ENCODE measurements at places on chromosomes 13 and 19.
A peak's percentile ranks its signal among the peaks of the same experiment; 100 is the strongest.

DNA sequence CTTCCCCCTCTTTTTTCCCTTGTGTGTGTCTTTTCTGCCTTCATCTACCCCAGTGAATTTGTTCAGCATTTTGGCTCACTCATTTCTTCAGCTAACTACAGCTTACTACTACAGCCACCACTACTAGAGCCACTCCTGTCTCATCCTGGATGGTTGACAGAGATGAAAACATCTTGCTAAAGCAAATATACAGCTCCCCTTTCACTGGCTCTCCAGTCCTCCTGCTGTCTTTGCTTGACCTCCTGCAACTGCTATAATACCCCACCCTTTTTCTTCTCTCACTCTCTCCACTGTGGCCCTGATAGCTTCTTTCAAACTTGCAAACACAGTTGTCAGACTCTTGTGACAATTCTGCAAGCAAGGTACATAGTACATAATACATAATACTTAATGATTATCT lies 523.6 kb downstream of the DCT start:
- DNase-seq: no peak

DNA sequence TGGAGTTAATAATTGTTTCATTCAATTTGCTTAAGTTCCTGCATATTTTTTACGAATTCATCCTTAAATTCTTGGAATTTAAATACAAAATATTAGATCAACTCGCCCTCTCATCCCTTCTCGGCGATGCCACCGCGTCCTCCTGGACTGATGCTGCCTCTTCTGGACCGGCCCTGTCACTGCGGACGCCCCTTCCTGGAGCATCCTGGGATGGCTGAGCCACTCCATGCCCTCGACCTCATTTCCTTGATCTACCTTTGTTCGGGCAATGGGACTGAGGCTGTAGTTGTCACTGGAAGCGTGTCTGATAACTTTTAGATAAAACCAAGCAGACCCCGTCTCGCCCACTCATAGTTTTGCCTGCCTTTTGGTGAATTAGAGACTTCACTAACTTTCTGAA lies 283.7 kb downstream of the TEX29 start:
- no peak for DNase-seq

GRCh38 chr13:85074543-85075313 lies 724.5 kb downstream of the SLITRK6 start:
- no peak for DNase-seq

- DNase-seq: no peak
Measured at GRCh38 chr13:52395704-52396103, 10.3 kb downstream of the THSD1 start.

GRCh38 chr19:34254698-34255432 lies 511 bp downstream of the GARRE1 start:
- DNase-seq: peak; percentile 58

- DNase-seq: peak; percentile 18
Measured at GRCh38 chr19:3710265-3710812, 2.2 kb downstream of the TJP3 start.

- DNase-seq: no peak
Measured at GRCh38 chr13:111513766-111514609, 193.5 kb downstream of the TEX29 start.

DNA sequence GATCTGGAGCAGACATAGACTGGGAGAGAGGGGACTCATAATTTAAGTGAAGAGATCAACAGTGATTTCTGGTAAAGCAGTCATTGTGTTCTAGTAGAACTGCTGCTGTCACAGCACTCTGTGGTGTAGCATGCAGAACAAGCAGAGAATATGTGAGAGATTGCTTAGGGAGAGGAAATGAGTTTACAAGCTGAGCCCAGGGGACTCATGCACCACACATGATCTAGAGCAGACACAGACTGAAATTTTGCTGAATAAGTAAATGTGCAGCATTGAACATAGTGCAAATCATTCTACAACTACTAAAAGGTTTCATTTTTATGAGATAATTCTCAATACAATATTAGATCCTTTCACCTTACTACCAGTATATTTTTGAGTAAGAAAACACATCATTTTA lies 125.7 kb downstream of the MYO16 start:
- no peak for DNase-seq

GRCh38 chr19:19354932-19355331 lies 34.3 kb downstream of the MAU2 start:
- no peak for DNase-seq

- no peak for DNase-seq
Measured at GRCh38 chr19:3099347-3100145, 5.4 kb downstream of the GNA11 start.

DNA sequence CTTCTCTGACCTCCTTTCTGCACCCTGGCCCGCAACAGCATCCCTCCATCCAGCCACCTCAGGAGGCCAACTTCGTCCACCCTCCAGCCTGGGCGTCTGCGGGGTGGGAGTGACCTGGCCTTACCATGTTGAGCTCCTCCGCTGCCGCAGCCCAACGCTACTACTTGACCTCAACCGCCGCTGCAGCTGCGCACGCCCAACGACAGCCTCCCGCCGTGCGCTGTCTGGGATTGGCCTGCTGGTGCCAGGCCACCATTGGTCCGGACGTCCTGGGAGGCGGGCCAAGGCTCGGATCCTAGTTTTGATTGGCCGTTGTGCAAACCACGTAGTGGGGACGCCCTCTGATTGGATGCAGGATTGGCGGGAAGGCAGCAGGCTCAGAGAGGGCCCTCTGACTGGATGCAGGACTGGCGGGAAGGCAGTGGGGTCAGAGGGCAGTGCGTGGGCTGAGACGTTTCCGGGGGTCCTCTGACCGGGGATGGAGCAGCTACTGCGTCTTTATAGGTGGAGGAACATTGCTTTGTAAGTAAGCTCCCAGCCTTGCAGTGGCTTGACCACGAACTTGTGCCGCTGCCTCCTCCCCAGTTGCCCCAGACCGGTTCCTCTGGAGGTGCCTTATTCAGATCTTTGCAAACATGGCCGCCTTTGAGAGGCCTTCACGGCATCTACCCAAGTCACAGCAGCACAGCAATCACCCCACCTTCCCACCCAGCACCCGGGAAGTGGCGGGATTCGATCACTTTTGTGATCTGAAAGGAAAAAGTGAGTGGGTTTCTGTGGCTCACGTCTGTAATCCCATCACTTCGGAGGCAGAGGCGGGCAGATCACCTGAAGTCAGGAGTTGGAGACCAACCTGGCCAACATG lies at the start of gene TUBA3C:
Gene TUBA3C, minus strand, starts transcription at position 204 of the 865 bp plus-strand sequence. Its CDS starts 77 bp downstream, at position 127.
- no peak for DNase-seq

- DNase-seq: peak; percentile 13
Measured at GRCh38 chr13:77460195-77460594, 75.3 kb upstream of the SCEL start.

GRCh38 chr13:74465271-74465670 lies 331.1 kb upstream of the KLF12 start:
- DNase-seq: no peak

DNA sequence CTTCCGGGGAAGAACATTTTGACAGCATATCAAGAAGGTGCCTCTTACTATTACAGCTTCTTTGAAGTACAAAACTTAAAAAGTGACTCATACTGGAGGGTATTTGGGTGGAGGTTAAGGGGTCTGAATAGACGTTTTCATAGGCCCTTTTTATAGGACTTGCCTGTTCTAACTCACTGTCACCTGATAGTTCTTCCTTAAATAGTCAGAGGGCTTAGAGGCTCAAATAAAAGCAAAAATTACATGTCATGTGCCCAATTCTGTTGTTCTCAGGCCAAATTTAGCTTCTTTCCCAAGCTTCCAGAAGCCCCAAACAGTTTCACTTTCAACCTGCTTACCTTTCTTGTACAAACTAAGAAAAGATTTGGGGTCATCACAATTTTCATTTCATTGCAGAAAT lies 16.1 kb upstream of the SLC46A3 start:
- DNase-seq: no peak

DNA sequence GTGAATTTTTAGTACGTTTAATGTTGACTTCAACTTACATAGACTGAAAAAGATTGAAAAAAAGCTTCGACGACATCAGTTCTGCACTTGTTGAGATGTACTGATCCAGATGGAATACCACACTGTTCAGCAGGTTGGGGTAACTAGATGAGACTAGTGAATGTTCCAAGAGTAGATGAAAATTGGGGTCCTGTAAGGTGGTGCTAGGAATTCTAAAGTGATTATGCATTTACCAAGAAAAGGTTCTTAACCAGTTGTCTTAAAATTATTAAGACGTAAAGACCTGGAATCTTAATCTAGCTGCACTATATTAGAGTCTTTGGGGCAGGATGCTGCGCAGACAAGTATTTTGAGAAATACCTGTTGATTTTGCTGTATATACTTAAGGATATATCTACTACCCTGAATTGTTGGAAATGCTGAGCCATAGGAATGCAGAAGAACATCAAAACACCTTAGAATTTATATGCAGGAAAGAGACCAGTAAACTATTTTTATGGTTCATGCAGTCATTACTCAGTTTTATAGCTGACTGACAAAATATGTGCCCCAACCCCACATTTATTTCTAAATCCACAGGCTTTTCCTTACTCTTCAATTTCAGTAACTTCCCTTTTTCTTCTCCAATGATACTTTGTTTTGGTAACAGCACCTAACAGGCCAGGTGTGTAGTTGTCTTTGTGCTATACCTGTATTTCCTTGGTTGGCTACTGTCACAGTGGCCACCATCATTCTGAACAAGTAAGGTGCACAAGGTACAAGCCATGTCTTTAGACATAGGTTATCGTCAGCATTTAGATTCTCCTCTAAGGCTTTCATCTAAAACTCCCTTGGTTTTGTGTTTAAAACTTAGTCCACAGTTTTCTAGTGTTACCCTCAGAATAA lies 8.6 kb downstream of the MIR17HG start:
- no peak for DNase-seq

GRCh38 chr13:34258646-34259386 lies 440.9 kb downstream of the RFC3 start:
- DNase-seq: no peak

DNA sequence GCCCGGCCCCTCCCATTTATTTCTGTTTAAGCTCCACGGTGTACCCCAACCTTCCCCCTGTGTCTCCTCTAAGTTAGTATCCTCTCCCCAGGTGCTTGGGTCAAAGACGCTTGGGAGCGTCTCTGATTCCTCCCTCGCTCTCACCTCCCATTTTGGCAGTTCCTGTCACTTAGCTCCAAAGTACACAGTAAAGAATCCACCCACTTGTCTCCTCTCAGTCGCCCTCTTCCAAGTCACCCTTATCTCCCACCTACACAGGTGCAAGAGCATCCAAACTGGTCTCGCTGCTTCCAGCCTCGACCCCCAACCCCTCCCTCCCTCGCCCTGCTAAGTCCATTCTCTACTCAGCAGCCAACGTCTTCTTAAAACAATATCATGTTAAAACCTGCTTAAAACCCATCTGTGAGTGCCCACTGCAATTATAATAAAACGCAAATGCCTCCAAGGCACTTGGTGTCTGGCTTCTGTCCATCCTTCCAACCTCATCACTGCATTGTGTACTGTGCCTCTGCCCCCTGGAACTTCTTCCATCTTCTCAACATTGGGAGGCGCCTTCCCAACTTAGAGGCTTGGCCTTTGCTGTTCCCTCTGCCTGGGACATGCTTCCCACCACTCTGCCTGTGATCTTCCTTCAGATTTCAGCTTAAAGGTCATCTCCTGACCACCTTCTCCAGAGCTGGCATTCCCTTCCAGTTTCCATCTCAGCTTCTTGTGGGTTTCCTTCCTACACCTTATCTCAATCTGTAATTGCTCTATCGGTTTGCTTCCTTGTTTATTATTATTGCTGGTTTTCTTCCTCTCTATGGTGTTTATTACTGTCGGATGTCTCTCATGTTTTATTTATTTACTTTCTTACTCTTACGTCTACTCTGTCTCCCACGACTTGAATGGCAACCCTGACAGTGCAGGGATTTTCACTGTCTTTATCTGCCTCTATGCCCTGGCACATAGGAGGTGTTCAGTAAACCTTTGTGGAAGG lies 9.5 kb upstream of the KLK14 start:
- no peak for DNase-seq

GRCh38 chr19:33832633-33833032 lies 36.0 kb downstream of the KCTD15 start:
- DNase-seq: no peak

- no peak for DNase-seq
Measured at GRCh38 chr13:107367258-107367657, 799.3 kb upstream of the ARGLU1 start.

All from hematopoietic multipotent progenitor cell treated with erythropoietin and hydrocortisone succinate and interleukin-3 and kit ligand, for 8 days (in vitro differentiated cells).